Spleen (tissue), 13 donors: ENCODE measurements at places on chromosomes 7 and 10. TPM values are rescaled to one million over a fixed set of nuclear protein-coding genes. Genes with fewer than 3 reads are reported as not detected.

AOAH gene
- 316 TPM for total RNA-seq

VGF gene
- not detected for total RNA-seq

PI4K2A gene
- 21.8 TPM for total RNA-seq

SLC18A3 gene
- total RNA-seq: not detected

GHRHR gene
- total RNA-seq: not detected

CDNF gene
- 1.6 TPM for total RNA-seq

ZNF727 gene
- 1.9 TPM for total RNA-seq

ARHGAP12 gene
- total RNA-seq: 68.2 TPM

CYP26C1 gene
- 0.70 TPM for total RNA-seq

LEP gene
- not detected for total RNA-seq

SDK1 gene
- total RNA-seq: 29.2 TPM

RNF32 gene
- total RNA-seq: 0.34 TPM

ENO4 gene
- not detected for total RNA-seq

LGI1 gene
- not detected for total RNA-seq

PCGF6 gene
- 7.1 TPM for total RNA-seq

CPED1 gene
- total RNA-seq: 32.3 TPM

CASTOR2 gene
- 6.0 TPM for total RNA-seq

CCDC172 gene
- total RNA-seq: not detected

PON1 gene
- not detected for total RNA-seq

ZNF716 gene
- not detected for total RNA-seq

BMPER gene
- total RNA-seq: 2.4 TPM

OPN1SW gene
- not detected for total RNA-seq

SPAM1 gene
- total RNA-seq: not detected

ERVW-1 gene
- total RNA-seq: not detected

ZNF488 gene
- total RNA-seq: not detected

PRPS1L1 gene
- not detected for total RNA-seq

ASZ1 gene
- not detected for total RNA-seq

NPC1L1 gene
- total RNA-seq: 0.07 TPM

CCL24 gene
- total RNA-seq: 74.3 TPM

TFPI2 gene
- total RNA-seq: 0.92 TPM

SSC4D gene
- 0.32 TPM for total RNA-seq

MNX1 gene
- total RNA-seq: not detected

ACTL6B gene
- total RNA-seq: not detected

ANXA8L1 gene
- 0.42 TPM for total RNA-seq

SLC26A5 gene
- total RNA-seq: 0.68 TPM

UNC5B gene
- 13.4 TPM for total RNA-seq

FERD3L gene
- not detected for total RNA-seq

OPALIN gene
- not detected for total RNA-seq

TLX1 gene
- total RNA-seq: 31.1 TPM

LAMTOR4 gene
- total RNA-seq: 270 TPM

PLCE1 gene
- total RNA-seq: 14.4 TPM

TSPAN12 gene
- total RNA-seq: 61.2 TPM

PHKG1 gene
- 1.5 TPM for total RNA-seq

PRF1 gene
- 41.5 TPM for total RNA-seq

SUN1 gene
- total RNA-seq: 150 TPM

ANKRD61 gene
- total RNA-seq: 0.37 TPM

PRKCQ gene
- 9.9 TPM for total RNA-seq

HOXA9 gene
- 1.0 TPM for total RNA-seq
